Hematopoietic multipotent progenitor cell (in vitro differentiated cells): ENCODE measurements at places on chromosomes 11 and 22.

GRCh38 chr11:75562836-75563484 is 907 bp downstream of the SERPINH1 start:
- no peak for DNase-seq

- DNase-seq: no peak
These were observed 217.0 kb downstream of the DYNC2H1 start for GRCh38 chr11:103326070-103326794.

GRCh38 chr11:101807531-101807930 is 107.3 kb upstream of the CEP126 start:
- no peak for DNase-seq

- DNase-seq: no peak
These were observed 10.9 kb upstream of the FCHSD2 start for GRCh38 chr11:73152861-73153483.

- DNase-seq: peak; percentile 58
These were observed 2.3 kb downstream of the C1QTNF5 start for GRCh38 chr11:119338318-119338890.

- DNase-seq: no peak
These were observed 1.2 kb downstream of the EIF4ENIF1 start for GRCh38 chr22:31488346-31488883.

GRCh38 chr11:135006800-135007199 is 594.8 kb upstream of the B3GAT1 start:
- no peak for DNase-seq

GRCh38 chr11:83319346-83319745 is 33.2 kb upstream of the CCDC90B start:
- DNase-seq: no peak

- DNase-seq: no peak
These were observed 186.5 kb upstream of the TENM4 start for GRCh38 chr11:79627281-79627680.

GRCh38 chr22:46131151-46131587 is 19.2 kb upstream of the PPARA start:
- DNase-seq: no peak

- no peak for DNase-seq
These were observed 41.5 kb downstream of the OR4D9 start for GRCh38 chr11:59552844-59553243.

- no peak for DNase-seq
These were observed 53.4 kb upstream of the WNT7B start for GRCh38 chr22:46030231-46030880.

- no peak for DNase-seq
These were observed 60.4 kb downstream of the WNT7B start for GRCh38 chr22:45916515-45916914.

- no peak for DNase-seq
These were observed 28.4 kb upstream of the TSPAN18 start for GRCh38 chr11:44698252-44698912.

- no peak for DNase-seq
These were observed 5.9 kb downstream of the PTPRJ start for GRCh38 chr11:47986219-47986618.

- no peak for DNase-seq
These were observed 1.2 kb downstream of the KRTAP5-8 start for GRCh38 chr11:71539017-71539416.

DNA sequence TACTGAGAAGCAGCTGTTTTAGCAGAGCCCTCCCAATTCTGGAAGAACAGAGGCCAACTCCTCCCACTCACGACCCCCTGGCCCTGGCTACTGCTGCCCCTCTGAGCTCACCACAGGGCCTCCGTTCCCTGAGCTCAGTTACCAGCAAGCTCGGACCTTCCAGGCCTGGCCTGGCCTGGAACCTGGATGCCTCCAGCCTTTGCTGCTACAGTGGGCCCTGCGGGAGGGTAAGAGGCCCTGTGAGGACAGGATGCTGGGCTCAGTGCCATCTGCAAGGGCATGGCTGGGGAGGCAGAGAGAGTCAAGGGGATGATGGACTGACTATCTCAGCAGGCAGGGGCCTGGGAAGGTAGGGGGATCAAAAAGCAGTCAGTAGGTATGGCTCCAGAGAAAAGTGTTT is 209.9 kb upstream of the NCAM1 start:
- no peak for DNase-seq

GRCh38 chr11:6746086-6746618 is 25.6 kb downstream of the OR2AG2 start:
- peak; percentile 59 for DNase-seq

GRCh38 chr11:68074584-68075352 is 35.9 kb downstream of the TCIRG1 start:
- DNase-seq: no peak

GRCh38 chr11:35272391-35272902 is 133.5 kb downstream of the CD44 start:
- DNase-seq: peak; percentile 61

- no peak for DNase-seq
These were observed 71.8 kb downstream of the PDE2A start for GRCh38 chr11:72602250-72602904.
